ENCODE measurements at places on chromosomes 13 and 19.

GRCh38 chr13:91572439-91572838 lies 174.0 kb downstream of the GPC5 start:
- no peak for DNase-seq

DNA sequence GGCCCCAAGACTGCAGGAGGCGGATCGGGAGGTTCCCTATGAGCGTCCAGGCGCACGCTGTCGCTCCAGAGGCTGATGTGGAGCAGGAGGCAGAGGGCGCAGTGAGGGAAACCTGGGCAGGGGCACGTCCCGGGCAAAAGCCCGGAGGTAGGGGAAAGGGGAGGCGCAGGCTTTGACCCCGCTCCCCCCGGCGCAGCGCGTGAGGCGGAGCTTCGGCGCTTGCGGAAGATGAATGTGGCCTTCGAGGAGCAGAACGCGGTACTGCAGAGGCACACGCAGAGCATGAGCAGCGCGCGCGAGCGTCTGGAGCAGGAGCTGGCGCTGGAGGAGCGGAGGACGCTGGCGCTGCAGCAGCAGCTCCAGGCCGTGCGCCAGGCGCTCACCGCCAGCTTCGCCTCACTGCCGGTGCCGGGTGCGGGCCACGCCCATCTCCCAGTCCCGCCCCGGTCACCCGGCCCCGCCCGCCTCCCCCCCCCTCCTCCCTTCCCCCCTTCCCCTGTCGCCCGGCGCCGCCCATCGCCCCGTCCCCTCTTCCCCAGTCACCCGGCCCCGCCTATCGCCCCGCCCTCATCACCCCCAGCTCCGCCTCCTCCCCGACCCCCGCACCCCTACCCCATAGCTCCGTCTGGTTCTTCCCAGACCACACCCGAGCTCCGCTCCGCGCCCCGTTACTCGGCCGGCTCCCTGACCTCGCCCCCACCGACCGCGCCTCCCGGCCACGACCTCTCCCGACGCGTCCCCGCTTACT lies 4.1 kb downstream of the HMG20B start:
- no peak for DNase-seq

DNA sequence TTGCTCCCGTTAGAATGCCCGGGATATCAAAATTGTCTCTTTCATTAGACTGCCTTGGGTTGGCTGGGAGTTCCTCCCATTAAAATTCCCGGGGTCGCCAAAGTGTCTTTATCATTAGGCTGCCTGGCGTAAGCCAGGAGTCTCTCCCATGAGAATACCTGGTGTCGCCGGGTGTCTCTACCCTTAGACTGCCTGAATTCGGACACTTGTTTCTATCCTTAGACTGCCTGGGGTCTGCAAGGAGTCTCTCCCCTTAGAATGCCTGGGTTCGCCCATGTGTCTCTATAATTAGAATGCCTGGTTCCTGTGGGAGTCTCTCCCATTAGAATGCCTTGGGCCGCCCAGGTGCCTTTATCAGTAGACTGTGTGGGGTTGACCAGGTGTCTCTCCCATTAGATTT lies 1538.2 kb downstream of the UQCRFS1 start:
- DNase-seq = no peak

DNA sequence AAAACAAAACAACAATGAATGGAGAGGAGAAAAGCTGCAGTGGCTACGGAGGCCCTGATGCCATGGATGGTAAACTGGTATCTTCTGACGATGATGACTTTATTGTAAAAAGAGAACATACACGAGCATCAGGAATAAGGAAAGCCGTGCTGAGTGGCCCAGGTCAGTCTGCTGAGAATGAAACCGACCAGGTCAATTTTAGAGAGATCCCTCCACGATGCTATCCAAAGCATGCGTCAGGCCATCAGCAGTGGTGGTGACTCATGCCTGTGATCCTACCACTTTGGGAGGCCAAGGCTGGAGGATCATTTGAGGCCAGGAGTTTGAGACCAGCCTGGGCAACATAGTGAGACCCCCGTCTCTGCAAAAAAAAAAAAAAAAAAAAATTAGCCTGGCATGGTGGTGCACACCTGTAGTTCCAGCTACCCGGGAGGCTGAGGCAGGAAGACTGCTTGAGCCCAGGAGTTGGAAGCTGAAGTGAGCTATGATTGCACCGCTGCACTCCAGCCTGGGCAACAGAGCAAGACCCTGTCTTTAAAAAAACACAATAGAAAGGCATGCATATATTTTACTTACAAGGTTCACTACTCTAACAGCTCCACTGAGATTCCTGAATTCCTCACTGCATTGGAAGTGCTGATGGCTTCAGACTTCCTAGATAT lies 62.3 kb downstream of the GADD45B start:
- DNase-seq = no peak

DNA sequence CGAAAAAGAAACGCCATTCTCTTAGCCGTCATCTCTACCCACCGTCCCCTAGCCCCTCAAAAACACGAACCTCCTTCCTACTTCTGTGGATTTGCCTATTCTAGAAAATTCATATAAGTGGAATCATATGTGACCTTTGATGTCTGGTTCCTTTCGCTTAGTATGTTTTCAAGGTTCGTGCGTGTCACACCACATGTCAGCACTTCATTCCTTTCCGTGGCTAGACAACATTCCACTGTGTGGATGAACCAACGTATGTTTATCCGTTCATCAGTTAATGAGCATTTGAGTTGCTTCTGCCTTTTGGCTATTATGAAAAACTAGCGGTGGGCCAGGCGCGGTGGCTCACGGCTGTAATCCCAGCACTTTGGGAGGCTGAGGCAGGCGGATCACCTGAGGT lies 14.0 kb upstream of the PPP1R12C start:
- DNase-seq = peak; percentile 21

DNA sequence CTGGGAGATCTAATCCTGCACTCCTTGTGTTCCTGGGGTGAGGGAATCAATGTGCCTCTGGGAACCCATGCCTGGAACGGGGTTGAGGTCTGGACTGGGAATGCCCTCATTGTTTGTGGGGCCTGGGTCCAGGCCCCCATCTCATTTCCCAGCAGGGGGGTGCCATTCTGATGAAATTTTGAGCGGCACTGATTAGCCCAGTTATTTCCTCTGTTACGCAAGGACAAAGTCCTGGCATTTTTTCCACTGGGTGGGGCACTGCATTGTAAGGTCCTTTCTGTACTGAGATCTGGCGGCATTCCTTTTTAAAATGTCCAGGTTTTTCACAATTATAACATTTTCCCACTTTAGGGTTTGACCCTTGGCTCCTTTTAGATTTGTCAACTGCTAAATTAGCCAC lies 14.8 kb downstream of the FPR3 start:
- DNase-seq = no peak

DNA sequence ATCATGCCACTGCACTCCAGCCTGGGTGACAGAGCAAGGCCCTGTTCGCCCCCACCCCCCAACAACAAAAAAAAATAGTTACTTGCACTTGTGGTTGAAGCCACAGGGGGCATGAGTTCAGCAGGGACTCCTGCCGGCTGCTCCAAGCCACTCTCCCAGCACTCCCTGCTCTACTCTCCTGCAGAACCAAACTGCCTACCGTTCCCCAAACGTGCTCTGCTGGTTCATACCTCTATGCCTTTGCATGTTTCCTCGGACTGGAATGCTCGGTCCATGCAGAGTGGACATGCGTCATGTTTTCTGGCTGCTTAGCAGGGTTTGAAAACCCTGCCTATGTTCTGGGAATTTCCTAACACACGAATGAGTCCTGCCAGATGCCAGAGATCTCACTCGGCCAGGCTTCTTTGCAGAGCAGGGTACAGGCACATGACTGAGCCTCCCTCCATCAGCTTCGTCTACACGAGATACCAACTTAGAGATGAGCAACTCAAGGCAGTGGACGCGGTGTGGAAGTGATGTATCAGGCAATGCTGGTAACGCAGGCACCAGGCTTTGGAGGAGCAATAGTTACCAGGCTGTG lies 8.5 kb upstream of the SLC25A15 start:
- DNase-seq = no peak

GRCh38 chr19:10625762-10626138 lies 397 bp downstream of the SLC44A2 start:
- DNase-seq = no peak
